Activated B cell treated with CpG ODN at 0.5 μM for 24 hours (primary cell): ENCODE measurements at places on chromosomes 4 and X. TPM values are rescaled to one million over a fixed set of nuclear protein-coding genes. Genes with fewer than 3 reads are reported as not detected.

Gene TLR2
- total RNA-seq = 3.6 and 4.3 TPM in 2 replicates

Gene NAA11
- not detected in 2 replicates for total RNA-seq

Gene CYBB
- total RNA-seq = 155 and 165 TPM in 2 replicates

Gene BGN
- not detected in 2 replicates for total RNA-seq

Gene CFAP47
- total RNA-seq = not detected in 2 replicates

Gene PABPC5
- total RNA-seq = not detected in 2 replicates

Gene TCEAL5
- not detected in 2 replicates for total RNA-seq

Gene CT47C1
- not detected in 2 replicates for total RNA-seq

Gene TMPRSS11A
- total RNA-seq = not detected in 2 replicates

Gene DCAF12L1
- not detected in 2 replicates for total RNA-seq

Gene TEC
- total RNA-seq = 8.7 and 8.8 TPM in 2 replicates

Gene MAP7D3
- 11.2 and 12.2 TPM in 2 replicates for total RNA-seq

Gene PLAC8
- total RNA-seq = 142 and 153 TPM in 2 replicates

Gene RTL9
- total RNA-seq = not detected in 2 replicates

Gene IL1RAPL1
- not detected in 2 replicates for total RNA-seq

Gene NRK
- not detected in 2 replicates for total RNA-seq

Gene EMD
- total RNA-seq = 68.4 and 70.2 TPM in 2 replicates

Gene ARHGAP10
- total RNA-seq = 0.42 and 0.60 TPM in 2 replicates

Gene DLG3
- 2.4 and 3.5 TPM in 2 replicates for total RNA-seq
